Stimulated activated CD4-positive, alpha-beta T cell treated with anti-CD3 and anti-CD28 coated beads, Interleukin-4, amount 100 ng/mL, for 24 hours (primary cell): ENCODE measurements at places on chromosomes 6 and 20.

DNA sequence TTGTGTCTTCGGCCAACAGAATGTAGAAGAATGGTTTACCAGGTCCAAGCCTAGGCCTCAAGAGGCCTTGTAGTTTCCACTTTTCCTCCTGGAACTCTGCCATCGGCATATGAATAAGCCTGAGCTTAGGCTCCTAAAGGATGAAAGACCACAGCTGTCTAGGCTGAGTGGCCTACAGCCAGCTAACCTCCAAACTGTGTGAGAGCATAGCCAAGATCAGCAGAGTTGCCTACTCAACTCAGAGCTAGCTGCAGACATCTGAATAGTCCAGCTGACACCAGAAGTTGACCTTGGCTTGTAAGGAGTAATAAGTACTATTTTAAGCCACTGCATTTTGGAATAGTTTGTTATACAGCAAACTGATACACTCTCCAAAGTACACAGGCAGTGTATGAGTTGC, 52.6 kb upstream of the SMIM29 start:
- DNase-seq, result no peak

- no peak for DNase-seq
Measured at GRCh38 chr6:38269461-38270172, 370.1 kb downstream of the BTBD9 start.

GRCh38 chr20:15187612-15188011, 850.2 kb upstream of the FLRT3 start:
- no peak for DNase-seq

- DNase-seq, result no peak
Measured at GRCh38 chr6:14074476-14075094, 43.0 kb upstream of the CD83 start.

GRCh38 chr20:24095756-24096155, 107.2 kb upstream of the GGTLC1 start:
- no peak for DNase-seq

DNA sequence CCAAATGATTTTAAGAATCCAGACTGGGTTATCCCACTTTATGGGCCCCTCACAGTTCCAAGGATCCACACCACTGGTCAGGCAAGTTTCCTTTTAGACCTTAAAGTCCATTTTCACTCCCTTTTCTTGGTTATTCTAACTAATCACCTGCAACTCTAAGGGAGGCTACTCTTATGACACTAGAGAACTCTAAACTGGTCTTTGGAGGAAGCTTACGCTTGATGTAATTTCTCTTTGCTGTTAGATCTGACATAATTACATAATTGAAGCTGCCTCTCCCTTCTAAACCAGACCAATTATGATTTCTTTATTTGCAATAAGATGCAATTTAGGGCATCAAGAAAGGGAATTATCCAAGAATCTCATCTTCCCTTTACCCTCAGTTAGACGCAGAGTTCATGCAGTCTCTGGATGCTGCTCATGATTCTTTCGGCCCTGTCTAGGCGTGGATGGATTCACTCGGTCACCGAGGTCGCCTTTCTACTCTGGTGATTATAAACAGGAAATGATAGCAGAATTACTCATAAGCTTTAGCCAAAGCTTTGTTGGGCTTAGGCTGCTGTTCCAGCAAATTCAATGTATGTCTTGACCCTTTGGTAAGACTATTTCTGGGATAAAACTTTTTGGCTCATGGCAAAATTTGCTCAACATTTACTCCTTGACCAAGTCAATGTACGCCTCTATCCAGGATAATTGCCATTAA, 166.4 kb upstream of the PRND start:
- no peak for DNase-seq

- DNase-seq, result no peak
Measured at GRCh38 chr6:15626878-15627674, 35.8 kb downstream of the DTNBP1 start.
